ENCODE measurements at places on chromosomes 3 and 15. TPM values are rescaled to one million over a fixed set of nuclear protein-coding genes. Genes with fewer than 3 reads are reported as not detected.

SHC4 gene
- 7.2 TPM for total RNA-seq

ACAN gene
- 0.31 TPM for total RNA-seq

PLIN1 gene
- 0.31 TPM for total RNA-seq

IL20RB gene
- total RNA-seq, result 1.3 TPM

PAQR5 gene
- 0.31 TPM for total RNA-seq

SUCNR1 gene
- total RNA-seq, result 0.31 TPM

HCN4 gene
- total RNA-seq, result 6.6 TPM
